ENCODE measurements at places on chromosomes 2 and 18.
A peak's percentile ranks its signal among the peaks of the same experiment; 100 is the strongest.

GRCh38 chr18:840023-840408 is 28.0 kb upstream of the YES1 start:
- no peak for DNase-seq

DNA sequence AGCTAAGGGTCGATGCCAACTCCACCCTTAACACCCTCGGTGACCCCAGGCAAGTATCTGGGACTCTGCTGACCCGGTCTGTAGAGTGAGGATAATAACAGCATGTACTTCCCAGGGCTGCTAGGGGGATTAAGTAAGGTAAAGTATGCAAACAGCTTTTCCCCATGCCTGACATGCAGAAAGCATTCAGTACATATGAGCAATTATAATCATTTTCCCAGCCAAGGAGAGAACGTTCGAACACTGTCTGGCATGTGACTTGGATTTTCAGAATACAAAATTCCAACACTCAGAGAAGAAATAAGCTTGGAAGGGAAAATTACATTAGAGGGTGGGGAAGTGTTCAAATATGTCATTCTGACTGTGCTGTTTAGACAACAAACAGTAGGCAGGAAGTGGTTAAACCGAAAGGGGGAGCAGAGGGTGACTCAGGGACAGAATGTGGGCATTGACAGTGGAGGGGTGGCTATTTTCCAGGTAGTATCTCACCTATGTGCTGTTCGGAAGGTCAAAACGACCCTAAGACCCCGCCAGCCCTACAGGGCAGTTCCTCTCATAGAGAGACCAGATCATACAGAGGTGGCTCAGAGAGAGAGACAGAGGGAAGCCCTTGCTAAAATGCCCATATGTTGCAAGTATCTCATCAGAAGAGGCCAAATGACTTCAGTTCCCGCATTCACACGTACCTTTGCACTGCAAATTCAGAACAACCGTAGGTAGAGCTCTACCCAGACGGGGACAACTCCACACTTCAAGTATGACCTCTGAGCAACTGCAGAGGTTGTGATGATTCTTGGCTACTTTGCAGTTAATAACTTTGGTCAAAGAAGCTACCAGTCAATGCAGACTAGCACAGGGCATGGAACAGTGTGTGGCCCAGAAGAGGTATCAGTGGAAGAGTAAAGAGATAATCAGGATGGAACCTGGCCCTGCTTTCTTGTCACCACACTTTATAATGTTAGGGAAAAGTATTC is 14.8 kb downstream of the ASPRV1 start:
- DNase-seq: peak; percentile 77

DNA sequence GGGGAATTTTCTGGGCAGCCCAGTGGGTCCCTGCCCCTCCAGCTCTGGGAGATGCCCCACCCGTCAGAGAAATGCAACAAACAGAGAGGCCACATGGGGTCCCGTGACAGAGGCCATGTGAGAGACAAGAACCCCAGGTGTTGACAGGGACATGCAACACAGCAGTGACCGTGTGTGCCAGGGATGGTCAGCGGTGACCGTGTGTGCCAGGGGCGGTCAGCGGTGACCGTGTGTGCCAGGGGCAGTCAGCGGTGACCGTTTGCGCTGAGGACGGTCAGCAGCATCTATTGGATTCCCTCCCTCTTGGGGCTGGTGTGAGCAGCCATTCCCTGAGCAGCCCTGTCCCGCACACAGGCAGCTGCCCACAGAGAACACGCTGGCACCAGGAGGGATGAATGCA is 146.6 kb upstream of the OTOS start:
- no peak for DNase-seq

DNA sequence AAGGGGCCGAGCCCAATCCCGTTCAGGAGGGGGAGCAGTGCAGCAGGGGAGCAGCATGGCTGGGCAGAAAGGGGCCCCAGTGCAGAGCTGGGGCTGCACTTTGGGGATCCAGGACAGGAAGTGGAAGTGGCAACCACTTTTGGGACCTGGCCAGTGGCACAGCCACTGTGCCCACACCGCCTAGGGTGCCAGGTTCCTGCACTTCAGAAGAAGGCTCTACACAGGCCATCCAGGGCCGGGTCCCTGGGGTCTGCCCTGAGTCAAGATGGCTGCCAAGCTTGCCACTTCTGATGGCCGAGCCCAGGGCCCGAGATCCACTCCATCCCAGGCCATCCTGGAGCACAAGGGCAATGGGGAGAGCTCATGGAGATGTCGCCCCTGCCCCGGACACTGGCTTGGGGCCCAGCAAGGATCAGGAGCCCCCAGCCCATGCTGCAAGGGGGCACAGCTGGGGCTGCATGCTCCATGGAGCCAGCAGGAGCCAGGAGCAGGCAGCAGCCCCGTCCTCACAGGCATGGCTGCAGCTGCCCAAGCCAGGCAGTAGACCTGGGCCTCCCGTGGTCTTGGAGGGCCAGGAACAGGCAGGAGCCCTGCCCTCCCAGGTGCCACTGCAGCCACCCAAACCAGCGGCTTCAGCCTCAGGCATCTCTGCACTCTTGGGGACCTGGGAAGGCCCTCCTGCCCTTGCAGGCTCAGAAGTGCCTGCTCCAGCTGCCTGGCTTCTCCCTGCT is 35.0 kb upstream of the ID2 start:
- DNase-seq: no peak

DNA sequence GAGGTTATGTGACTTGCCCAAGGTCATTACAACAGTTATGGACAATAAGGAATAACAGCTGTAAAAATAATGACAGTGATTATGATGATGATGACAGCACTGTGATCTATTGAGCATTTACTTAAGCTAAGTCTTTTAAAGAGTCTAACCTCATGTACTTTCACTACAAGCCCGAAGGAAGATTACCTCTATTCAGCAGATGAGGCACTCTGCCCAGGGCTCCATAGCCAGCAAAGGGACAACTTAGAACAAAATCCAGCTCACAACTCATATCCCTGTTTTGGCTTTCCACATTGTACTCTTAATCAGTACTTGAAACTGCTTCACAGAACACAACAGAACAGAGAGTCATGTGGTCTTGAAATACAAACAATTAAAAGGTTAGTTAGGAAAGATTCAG is 290.2 kb downstream of the ZNF385B start:
- DNase-seq: no peak

GRCh38 chr2:218622606-218623365 is 15.1 kb downstream of the PLCD4 start:
- no peak for DNase-seq

- DNase-seq: no peak
Observed at GRCh38 chr2:163351966-163352365, 383.8 kb downstream of the FIGN start.

DNA sequence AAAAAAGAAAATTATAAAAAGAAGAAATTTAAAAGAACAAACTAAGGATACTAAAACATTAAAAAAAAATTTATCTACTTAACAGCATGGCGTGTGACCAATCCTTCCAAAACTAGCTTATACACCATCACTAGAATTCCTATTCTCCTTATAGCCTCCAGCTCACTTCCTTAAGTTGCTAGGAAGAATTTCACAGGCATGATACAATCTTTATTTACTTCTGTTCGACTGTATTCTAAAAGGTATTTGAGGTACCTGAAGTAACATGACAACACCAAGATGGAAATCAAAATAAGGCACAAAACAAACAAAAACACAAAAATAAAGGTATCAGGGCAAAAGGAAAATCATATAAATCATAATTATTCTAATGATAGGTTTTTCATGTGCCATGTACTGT is 360.7 kb downstream of the FIGN start:
- DNase-seq: no peak

- no peak for DNase-seq
Observed at GRCh38 chr18:12943215-12943614, 4.6 kb upstream of the SEH1L start.

DNA sequence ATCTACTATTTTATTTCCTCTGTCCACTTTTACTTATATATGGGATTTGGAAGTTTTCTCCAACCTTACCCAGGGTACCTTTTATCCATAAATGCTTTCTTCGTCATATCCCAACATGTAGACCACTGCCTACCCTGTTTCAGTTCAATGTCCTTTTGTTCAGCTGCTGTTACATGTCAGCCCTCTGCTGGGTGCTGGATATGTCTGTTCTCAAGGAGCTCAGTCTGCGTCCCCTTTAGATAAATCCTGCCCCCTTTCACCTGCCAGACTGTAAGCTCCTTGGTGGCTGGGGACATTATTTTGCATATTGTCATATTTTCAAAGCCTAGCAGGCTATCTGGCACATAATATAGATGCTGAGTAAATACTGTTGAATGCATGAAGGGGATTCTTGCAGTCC is 53.2 kb downstream of the NEMP2 start:
- DNase-seq: no peak

DNA sequence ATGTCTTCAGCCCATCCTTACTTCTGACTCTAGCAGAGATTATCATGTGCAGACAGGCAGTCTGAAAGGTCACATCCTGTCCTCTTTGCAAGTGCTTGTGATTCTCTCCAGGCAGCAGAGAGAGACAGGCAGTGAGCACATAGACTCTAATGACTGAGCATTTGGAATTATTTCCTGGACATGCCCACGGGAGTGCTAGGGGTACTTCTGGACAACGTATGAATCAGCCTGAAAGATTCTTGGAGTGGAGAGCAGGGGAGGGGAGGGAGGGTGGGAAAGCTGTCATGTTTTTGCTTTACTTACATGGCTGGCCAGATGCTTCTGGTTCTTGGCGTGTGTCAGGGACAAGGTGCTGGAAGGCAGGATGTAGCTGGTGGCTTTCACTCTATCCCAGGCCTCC is 150.6 kb downstream of the RIF1 start:
- DNase-seq: no peak

Measured in thymus (tissue), 14 donors.